ENCODE measurements at places on chromosomes 7 and 10.

DNA sequence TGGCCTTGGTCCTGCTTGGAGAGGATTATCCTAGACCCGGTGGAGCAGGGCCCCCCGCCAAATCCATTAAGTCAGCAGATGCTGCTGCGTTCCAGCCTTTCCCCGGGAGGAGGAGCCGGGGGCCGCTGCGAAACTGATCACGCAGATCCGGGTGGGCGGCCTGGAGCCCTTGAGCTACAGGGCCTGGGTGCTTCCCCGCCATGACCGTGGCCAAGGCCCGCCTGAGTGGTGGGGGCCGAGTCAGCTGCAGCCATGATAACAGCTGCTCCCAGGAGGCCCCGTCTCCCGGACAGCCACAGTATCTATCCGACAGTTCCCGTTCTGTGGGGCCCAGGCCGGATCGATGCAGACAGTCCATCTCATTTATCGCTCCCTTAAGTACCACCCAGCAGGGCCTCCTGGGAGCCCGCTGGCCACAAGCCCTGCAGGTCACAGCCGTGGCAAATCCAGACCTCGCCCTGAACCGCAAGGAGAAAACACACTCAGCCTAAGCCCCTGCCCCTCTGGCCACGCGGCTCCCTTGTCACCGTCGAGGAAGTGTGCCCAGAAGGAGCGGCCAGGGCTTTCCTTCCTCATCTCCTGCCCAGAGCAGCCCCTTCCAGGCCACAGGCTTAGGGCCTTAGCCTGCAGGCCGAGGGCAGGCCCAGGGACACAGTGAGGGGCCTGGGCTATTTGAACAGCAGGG is 34.4 kb upstream of the SLC29A4 start:
- DNase-seq = no peak

DNA sequence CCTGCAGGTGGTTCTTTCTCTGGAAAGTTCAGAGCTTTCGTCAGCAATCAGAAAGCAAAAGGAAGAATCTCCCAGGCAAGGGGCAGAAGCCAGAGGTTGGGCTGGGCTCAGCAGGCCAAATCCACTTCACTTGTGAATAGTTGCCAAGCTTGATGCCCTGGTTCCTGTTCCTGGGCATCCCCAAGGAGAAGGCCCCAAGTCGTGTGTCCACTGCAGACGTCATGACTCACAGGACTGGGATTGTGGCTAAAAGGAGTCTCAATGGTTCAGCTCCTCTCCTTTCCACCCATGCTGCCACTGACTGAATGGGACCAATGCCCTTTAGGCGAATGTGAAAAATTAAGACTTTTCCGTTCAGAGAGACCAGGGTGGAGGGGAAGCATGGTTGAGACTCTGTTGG is 38.6 kb upstream of the TRIM8 start:
- no peak for DNase-seq

GRCh38 chr7:1004018-1004852 is 21.3 kb downstream of the CYP2W1 start:
- no peak for DNase-seq

DNA sequence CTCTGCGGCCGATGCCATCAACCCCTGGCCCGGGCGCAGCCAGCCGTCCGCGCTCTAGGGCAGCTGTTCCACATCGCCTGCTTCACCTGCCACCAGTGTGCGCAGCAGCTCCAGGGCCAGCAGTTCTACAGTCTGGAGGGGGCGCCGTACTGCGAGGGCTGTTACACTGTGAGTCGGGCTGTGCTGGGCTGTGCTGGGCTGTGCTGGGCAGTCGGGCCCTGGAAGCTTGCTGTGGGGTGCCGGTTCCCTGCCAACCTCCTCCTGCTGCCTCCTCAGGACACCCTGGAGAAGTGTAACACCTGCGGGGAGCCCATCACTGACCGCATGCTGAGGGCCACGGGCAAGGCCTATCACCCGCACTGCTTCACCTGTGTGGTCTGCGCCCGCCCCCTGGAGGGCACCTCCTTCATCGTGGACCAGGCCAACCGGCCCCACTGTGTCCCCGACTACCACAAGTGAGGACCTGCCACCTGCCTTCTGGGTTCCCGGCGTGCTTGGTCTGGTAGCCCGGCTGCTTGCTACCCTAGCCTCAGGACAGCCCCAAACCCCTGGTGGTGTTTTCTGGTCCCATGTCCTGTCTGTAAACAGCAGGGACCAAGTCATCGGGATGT is 7.5 kb downstream of the ZYX start:
- DNase-seq = no peak

GRCh38 chr7:126460664-126461063 is 792.1 kb downstream of the GRM8 start:
- no peak for DNase-seq

DNA sequence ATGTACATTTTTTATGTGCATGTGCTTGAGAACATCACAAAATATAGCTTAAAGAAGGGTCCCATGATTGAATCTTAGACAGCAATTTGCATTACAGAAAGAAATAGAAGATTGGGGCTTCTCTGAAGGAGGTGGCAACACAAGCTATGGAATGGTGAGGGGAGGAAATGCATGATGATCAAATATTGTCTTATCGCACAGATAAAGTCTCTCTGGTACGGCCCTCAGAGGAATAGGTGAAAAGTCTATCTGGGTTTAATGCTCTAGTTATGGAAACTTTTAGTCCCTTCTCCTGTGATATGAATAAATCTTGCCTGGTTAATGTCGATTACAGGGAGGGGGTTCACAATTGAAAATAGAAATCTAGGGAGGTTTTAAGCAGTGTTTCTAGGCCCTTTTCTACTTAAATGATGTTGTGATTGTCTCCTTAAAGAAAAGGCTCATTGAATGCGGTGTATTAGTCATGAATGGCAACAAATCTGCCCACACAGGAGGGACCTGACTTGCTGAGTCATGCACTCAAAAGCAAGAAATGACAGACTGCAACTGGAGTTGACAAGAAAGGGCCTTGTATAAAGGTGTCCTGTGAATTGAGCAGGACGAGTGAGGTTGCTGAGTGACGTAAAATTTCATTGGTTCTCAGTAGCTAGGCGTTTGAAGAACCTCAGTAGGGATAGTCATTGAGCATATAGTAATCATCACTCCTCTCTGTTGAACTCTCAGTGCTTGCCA is 133.4 kb upstream of the CSTF2T start:
- DNase-seq = no peak

- no peak for DNase-seq
These were observed 715.4 kb upstream of the NRP1 start for GRCh38 chr10:34049887-34050286.

DNA sequence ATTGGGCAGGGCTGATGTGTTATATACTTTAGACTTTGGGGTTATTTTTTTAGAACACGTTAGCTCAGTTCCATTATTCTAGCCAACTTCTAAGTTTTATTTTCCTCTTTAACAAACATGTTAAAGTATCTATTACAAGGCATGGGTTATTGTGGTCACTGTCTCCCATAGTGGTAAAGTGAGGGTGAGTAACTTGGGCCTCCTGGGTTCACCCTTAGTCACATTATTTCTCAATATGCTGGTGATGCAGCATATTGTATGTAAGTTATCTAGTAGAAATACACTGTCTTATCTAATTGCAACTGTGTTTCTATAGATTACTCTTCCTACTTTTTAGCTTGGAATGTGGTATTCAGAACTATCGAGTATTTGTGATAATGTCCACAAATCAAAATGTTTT is 65.9 kb downstream of the BBS9 start:
- no peak for DNase-seq

DNA sequence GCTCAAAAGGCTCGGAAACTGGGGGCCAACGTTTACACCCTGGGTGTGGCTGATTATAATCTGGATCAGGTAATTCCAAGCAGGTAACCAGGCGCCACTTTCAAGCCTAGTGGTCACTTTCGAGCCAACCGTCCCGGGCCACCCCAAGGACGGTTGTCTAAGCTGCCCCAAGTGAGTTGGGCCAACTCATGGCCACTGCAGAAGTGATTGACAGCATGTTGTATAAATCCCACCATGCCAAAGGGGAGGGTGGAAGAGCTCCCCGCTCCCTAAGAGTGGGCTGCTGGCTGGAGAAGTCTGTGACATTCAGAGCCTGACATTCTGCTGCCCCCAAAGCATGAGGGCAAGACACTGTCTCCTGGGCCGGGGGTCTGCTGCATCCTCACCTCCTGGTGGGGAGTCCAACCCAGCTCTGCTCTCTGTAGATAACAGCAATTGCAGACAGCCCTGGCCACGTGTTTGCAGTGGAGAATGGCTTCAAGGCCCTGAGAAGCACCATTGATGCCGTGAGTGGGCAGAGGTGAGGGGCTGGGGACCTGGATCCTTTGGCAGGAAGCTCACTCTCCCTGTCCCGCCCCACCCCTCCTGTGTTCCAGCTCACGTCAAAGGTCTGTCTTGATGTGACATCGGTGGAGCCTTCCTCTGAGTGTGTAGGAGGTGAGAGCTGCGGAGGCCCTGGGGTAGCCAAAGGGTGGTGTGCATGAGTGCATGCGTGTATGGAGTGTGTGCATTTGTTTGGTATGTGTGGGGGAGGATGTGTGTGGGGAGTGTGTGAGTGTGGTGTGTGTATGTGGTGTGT is 10.8 kb downstream of the ANTXRL start:
- no peak for DNase-seq

GRCh38 chr7:143331179-143331801 is 15.4 kb downstream of the CLCN1 start:
- no peak for DNase-seq

DNA sequence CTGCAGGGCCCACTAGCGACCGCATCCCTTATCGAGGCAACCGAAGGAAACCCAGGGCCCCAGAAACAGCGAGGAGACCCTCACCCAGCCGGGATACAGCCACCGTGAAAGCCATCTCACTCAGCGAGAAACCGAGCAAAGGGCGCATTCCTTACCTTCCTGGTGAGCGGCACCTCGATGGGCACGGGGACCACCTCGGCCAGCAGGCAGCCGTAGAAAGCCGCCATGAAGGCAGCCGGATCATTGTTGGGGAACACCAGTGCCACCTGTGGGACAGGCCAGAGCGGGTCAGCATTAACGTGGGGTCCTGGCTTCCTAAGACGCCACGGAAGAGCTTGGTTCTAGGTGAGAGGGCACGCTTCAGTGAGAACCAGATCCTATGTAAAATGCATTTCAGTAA is 263.7 kb downstream of the ZMYND11 start:
- no peak for DNase-seq

DNA sequence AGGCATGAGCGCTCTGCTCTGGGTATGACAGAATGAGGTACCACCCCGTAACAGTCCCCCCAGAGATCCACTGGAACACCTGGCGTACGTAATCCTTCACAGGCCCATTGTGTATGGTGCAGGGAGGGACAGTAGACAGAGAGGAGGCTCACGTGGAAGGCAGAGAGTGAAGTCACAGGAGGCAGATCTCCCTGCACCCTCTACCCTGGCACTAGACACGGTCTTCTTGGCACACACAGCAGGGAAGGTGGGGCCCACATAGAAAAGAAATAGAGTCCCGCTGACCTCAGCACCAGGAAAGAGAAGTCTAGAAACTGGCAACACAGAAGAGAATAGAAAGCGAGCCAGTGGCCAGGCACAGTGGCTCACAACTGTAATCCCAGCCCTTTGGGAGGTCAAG is 51.9 kb downstream of the SLC29A4 start:
- DNase-seq = no peak

DNA sequence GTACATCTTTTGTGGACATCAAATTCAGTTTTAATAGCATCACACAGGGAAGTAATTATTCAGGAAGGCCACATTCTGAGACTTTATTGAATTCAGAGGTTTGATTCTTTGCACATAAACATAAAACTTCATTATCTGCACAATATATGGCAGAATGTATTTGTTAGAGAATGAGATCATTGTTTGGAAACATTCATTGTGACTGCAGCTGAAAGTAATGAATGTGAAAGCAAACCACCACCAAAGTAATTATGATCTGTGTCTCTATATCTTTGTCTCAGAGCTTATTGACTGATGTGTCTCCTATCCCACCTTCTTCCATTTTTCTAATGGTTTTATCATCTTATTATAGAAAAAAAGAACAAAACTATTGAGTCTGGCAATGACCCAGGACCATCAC is 340.9 kb upstream of the PCDH15 start:
- no peak for DNase-seq
